MM.1S (cell line): ENCODE measurements at places on chromosomes 6 and 20.
A peak's percentile ranks its signal among the peaks of the same experiment; 100 is the strongest.

DNA sequence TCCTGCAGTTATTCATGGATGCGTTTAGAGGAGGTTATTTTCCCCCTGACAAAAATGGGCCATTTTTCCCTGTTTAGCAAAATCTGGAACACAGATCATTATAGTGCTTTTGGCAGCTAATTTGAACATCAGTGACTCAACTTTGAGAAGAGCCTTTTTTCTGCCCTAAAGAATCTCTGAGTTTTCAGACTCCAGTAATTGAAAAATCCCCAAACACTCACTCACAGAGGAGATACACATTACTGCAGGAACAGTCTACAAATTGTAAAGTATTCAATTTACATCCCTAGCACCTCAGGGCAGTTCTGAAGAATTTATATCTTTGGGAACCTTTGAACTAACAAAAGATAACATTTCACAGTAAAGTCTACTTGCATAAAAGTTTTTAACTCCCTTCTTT lies 966.6 kb upstream of the SLC35B3 start:
- H3K27ac ChIP-seq, result no peak overlapping the region
- H3K4me3 ChIP-seq, result no peak overlapping the region
- no peaks in the 10 kb centered on the region for H3K4me1 ChIP-seq
- H3K27me3 ChIP-seq, result no peaks in the 10 kb centered on the region
- DNase-seq, result no peak

- no peak overlapping the region for H3K4me3 ChIP-seq
- H3K36me3 ChIP-seq, result peaks cover 34% of the 10 kb centered on the region; the same call in 1 of the 2 replicates
- H3K27ac ChIP-seq, result no peak overlapping the region
- DNase-seq, result no peak
- H3K27me3 ChIP-seq, result no peaks in the 10 kb centered on the region
These were observed 10.6 kb downstream of the MYB start for GRCh38 chr6:135191508-135192255.

GRCh38 chr6:2630359-2630758 lies 120.4 kb downstream of the MYLK4 start:
- no peak for DNase-seq
- H3K27ac ChIP-seq, result no peak overlapping the region
- peaks cover 4% of the 10 kb centered on the region; the same call in 1 of the 2 replicates for H3K4me1 ChIP-seq
- H3K36me3 ChIP-seq, result no peaks in the 10 kb centered on the region
- H3K27me3 ChIP-seq, result peaks cover 91% of the 10 kb centered on the region

GRCh38 chr6:111231090-111231459 lies 143.8 kb downstream of the SLC16A10 start:
- no peaks in the 10 kb centered on the region for H3K36me3 ChIP-seq
- no peak overlapping the region for H3K27ac ChIP-seq
- DNase-seq, result no peak
- no peak overlapping the region for H3K4me3 ChIP-seq
- H3K27me3 ChIP-seq, result no peaks in the 10 kb centered on the region

GRCh38 chr20:38034108-38034649 lies 633 bp downstream of the RPRD1B start:
- DNase-seq, result no peak
- peak overlapping the region; percentile 80; the same call in 1 of the 2 replicates for H3K27ac ChIP-seq
- H3K36me3 ChIP-seq, result no peaks in the 10 kb centered on the region; the same call in 1 of the 2 replicates
- peak overlapping the region; percentile 99 for H3K4me3 ChIP-seq

DNA sequence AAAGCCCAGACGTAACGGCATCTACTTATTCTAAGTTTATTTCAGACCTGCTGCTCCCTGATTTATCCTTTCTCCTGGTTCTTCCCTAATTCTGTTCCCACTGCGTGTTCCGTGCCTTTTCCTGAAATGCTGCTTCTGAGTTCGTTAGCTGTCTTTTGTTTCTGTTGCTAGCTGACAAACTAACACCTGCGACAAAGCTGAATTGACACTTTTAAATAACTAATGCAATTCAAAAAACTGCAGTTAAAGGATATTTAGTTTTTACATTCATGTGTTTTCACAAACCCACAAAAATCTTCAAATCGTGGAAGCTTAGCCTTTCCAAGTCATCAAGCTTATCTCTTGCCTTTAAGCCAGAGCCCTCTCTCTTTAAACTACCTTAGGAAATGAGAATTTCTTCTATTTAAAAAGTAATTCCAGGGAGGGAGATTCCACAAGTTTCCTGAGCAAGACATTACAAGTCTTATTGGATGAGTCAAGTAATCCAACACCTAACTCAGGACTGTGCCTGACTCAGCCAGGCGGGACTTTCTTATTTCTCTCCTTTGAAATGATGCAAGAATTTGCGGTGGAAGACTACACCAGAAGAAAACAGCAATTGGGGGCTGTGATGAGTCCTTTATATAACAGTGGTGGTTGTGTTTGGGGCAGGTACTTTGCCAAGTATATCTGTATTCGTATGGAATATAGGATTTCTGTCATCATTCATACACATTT lies 6.3 kb downstream of the ADTRP start:
- H3K27ac ChIP-seq, result no peak overlapping the region
- H3K27me3 ChIP-seq, result no peaks in the 10 kb centered on the region
- no peak overlapping the region for H3K4me3 ChIP-seq
- no peak for DNase-seq
- peaks cover 13% of the 10 kb centered on the region for H3K4me1 ChIP-seq
